ENCODE measurements at places on chromosomes 7 and 10.

DNA sequence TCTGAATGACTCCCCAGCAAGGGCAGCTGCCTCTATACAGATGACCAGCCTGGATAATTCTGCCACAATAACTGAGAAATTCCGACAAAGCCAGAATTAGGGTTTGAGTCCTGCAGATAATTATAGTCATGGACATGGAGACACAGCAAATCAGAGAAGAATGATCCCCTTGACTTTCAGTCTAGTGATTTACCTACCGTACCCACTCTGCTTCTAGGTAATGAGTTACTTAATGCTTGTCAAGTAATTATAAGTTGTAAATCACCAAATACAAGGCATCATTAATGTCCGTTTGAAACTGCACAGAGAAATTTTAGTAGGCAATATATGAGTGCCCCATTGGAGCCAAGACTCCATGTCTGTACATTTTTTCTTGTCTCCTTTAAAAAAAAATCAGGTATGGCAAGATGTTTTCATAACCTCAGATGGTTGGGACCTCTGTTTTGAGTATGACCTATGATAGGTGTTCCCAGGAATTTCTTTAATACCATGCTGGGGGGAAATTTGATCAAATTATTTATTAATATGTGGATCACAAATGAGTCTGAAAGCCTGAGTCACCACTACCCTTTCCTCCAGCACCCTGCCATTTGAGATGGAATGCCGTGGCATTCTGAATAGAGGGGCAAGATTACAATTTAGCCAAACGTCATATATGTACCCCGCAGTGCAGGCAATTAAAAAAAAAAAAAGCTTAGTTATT, 5.5 kb upstream of the ARID5B start:
- no peak for DNase-seq

DNA sequence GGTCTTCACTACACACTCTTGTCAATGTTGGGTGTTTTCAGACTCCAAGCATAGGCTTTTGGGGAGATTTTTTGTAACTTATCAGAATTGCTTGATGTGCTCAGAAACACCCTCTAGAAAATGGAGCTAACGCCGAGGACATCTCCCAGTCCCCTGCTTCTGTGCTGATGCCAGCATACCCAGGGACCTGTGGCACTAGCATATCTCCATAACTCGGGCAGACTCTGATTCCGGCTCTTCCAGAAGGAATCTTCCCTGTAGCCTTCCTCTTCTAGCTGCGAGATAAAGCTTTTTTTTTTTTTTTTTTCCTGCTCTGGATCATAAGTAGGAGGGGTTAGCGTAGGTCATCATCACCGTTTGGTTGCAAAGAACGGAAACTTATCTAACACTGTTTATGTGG, 434.4 kb downstream of the GALNT17 start:
- no peak for DNase-seq

DNA sequence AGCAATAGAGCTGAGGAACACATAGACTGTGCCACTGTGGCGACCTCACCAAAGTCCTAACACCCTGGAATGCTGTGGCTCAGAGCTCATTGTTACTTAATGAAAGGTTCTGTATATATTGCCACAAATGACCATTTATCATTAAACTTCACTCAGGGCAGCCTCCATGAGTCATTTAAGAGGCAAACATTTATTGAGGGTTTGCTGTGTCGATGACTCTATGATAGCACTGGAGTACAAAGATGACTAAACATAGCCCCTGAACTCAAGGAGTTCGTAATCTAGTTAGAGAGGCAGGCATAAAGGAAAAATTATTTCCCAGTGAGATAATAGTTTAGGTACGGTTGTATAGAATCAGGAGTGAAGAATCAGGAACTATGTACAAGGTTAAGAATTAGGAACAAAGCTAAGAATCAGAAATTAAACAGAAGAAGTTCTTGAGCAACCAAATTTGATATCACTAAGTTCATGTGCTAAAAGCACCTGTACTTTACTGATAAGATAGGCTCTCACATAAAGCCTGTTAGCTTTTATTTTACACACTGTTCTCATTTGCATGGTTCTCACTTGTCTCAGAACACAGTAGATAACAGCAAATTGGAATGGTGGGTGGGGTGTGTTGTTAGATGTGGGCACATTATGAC, 7.9 kb downstream of the ENTPD7 start:
- DNase-seq: no peak

DNA sequence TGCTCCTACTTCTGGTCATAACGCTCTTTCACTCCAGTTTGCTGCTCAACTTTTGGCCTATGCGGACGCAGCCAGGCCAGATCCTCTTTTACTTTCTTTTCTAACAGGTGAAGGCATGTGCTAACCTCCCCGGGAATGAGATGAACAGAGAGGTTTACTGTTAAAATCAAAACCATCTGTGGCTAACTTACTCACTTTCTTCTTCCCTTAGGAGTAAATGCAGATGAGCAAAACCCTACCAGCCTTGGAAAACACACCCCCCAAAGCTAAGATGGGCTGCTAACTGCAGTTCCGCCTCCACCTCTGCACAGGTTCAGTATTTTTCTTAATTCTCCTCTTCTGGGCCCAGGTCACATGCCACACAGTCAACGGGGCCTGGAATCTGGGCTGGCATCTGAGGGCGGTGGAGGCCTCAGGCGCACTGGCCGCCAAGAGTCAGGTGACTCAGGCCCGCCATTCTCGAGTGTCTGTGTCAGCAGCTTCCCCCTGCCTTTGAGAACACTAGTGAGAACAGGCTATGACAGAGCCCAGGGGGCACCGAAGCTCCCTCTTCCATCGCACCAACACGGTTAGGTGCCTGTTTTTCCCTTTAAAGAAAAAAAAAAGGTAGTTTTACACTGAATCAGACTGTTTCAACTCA, 11.1 kb downstream of the FAM53B start:
- DNase-seq: peak; percentile 68

DNA sequence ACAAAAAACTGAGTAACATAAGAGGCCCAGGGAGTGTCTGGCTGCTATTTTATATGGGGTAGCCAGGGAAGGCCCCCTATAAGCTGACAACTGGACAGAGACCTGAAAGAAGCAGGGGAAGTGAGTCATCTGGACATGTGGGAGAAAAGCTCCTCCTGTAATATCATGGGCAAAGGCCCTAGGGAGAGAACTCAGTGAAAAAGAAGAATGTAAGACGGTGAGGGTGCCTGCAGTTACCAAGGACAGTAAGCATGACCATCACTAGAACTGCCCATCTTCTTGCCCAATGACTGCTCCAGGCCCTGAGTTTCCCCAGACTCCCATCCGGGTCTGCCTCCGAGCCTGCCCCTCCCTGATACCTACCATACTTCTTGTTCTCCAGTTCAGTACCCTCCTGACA, 2.3 kb downstream of the ELMO1 start:
- DNase-seq: no peak

DNA sequence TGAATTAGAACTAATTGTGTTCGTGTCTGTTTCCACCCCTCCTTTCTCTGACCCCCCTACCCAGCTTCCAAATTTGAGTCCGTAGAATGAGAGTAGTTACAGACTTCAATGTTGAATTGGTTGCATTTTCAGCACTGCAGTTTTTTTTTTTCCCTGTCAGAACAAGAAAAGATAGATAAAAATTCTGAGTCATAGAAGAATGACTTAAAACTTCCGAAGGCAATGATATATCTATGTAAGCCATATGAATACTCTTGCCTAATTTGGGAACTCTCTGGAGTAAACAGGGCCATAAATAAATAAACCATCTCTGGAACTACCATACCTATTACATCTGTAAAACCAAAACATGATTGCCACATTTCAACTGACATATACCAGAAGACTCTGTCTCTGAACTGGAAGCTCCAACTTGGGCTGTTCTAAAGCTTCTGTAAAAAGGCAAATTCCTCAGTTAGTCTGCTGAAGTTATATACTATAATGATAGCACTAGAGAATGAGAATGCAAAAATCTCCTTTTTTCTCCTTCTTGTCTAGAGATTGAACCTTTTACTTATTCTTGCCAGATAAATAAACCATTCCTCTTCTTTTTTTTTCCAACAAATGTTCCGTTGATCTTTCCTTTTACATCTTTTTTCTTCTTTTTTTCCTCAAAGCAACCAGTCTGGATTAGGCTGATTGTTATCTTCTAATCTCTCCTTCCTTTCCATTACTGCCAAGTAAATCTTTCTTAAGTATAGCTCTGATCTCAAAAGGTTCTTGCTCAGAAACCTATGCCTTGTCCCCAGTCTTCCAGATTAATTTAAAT, 23.5 kb downstream of the VCL start:
- DNase-seq: no peak

DNA sequence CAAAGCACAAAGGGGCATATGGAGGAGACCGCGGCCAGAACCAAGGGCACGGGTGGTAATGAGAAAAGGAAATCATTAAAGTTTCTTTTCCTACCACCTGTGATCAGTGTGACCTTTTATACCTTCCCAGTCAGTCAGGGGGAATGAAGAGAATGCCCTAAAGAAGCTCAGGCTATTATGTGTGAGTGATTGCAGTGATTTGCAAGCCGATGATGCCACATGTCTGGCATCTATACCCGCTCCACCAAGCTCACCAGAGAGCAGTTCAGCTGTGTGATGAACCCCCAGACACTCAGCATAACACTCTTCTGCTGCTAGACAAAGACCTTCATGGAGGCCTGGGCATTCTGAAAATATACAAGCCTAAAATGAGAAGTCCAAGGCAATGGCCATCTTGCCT, 106.2 kb upstream of the AGK start:
- no peak for DNase-seq

GRCh38 chr7:28414453-28414852, 2.1 kb downstream of the CREB5 start:
- DNase-seq: no peak

- no peak for DNase-seq
Observed at GRCh38 chr10:132098539-132099388, 33.0 kb downstream of the JAKMIP3 start.

DNA sequence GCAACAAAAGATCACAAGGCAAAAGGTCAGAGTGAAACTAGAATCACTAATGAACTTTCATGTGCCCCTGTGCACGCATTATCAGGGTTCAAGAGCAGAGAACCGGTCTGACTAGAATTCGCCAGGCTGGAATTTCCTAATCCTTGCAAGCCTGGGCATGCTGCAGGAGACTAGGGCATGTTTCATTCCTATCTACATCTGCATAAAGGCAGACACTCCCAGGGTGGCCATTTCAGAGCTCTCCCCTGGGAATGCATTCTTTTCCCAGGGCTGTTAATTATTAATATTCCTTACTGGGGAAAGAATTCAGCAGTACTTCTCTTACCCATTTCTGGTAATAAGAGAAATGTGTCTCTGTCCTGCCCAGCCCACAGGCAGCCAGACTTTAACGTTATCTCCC, 90.5 kb downstream of the CDC14C start:
- DNase-seq: no peak

GRCh38 chr10:103543617-103544525, 50.4 kb downstream of the NEURL1 start:
- no peak for DNase-seq

DNA sequence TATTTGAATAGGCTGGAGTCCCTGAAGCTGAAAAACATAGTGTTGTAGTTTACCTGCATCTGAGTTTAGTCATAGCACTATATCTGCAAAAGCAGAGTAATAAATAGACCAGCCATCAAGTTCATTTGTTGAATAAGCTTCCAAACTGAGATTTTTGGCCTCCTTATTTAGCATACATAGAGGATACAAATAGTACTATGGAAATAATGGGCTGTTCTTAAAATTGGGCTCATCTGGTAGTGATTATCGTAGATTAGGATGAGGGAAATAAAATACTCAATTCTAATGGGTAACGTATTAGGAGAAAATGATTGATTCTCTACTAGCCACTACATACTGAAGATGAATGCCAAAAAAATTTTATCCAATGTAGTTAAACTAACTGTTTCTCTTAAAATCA, 41.4 kb upstream of the TMEM196 start:
- DNase-seq: no peak

GRCh38 chr7:42217053-42217452, 20.0 kb downstream of the GLI3 start:
- no peak for DNase-seq

GRCh38 chr10:5518143-5518542, 6.6 kb upstream of the CALML3 start:
- DNase-seq: no peak

GRCh38 chr7:54907981-54908380, 110.8 kb upstream of the EGFR start:
- no peak for DNase-seq

GRCh38 chr10:43419997-43420368, 11.0 kb upstream of the HNRNPF start:
- DNase-seq: no peak

DNA sequence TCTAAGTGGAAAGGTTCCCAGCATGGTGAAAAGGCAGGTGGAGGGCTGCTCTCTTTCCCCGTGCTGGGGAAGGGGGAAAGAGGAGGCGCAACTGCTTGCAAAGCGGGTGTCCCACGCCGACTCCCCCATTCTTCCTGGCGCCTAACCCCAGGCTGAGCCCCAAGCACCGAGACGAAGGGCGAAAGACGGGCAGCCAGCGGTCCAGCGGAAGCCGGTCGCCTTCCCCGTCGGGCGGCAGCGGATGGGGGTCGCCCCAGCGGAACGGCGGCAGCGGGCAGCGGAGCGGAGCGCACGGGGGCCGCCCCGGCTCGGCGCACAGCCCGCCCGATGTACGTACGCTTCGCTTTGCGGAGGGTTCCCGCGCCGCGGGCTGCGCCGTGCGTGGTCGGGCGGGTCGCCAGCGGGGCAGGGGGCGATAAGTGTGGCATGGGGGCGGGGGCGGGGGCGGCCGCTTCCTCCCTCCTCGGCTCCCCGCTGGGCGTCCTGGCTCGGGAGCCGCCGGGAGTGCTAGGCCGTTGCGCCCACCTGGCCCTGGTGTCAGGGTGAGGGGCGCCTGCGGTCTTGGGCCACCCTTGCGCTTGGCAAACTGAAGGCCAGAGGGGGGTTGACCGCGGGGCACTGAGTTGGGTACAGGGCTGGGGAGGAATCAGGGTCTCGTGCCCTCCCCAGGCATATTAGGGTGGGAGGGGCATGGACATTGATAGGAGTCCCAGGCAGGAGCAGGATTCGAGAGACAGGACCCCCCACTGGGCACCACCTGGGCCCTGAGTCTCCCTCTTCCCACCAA, 35.2 kb upstream of the HSPB1 start:
- DNase-seq: no peak

- no peak for DNase-seq
Observed at GRCh38 chr10:91220954-91221675, 652 bp downstream of the PCGF5 start.

- DNase-seq: no peak
Observed at GRCh38 chr7:27053153-27053552, 42.6 kb downstream of the HOXA1 start.

DNA sequence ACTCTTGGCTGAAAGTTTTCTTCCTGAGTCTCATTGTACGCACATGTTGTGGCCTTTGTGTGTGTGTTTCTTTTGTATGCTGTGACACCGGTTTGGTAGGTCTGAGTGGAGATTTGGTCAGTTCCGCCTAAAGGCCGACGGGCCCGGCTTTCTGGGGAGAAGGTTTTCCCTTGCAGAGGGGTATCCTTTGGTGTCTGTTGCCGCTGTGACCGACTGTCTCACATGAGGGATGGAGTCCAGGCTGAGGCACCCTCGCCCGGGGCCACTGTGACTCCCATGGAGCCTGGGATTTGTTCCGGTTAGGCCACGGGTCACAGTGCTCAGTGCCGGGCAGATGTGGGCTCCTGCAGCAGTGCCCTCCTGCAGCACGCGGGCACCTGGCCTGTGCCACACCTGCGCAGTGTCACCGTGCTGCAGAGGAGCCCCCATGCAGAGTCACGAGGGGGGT, 19.4 kb downstream of the INPP5A start:
- DNase-seq: peak; percentile 8
